Activated CD8-positive, alpha-beta memory T cell treated with anti-CD3 and anti-CD28 coated beads, Interleukin-2, amount 10 ng/mL, durations not matched to agents 7 days and 5 days (primary cell): ENCODE measurements at places on chromosomes 13 and 19. TPM values are rescaled to one million over a fixed set of nuclear protein-coding genes. Genes with fewer than 3 reads are reported as not detected.

DNA sequence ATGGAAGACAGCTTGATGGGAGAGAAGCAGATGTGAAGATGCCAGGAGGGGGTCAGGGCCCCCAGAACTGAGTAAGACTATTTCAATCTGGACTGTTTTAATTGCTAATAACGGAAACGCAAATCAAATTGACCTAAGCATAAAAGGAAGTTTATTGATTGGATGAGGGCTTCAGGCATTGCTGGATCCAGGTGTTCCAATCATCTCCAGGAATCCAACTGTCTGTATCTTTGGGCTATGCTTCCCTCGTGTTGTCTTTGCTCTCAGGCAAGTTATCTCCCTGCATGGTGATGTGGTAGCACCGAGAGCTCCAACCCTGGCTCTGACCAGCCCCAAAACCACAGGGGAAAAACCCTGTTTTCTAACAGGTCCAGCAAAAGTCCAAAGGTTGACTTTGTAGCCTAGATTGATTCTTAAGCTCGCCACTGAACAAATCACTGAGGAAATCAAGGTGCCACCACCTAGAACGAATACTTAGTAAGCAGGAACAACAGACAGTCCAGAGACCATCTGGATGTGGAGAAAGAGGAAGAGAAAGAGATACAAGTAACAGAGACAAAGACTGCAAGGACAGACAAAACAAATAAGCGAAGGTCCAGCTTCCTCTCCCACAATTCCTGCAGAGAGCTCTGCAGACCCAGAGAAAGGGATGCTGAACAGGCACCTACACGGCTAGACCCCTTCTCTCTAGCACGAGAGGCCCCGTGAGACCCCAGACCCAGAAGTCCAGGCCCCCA, 1.2 kb upstream of the C19orf81 start:
- no peak for DNase-seq

DNA sequence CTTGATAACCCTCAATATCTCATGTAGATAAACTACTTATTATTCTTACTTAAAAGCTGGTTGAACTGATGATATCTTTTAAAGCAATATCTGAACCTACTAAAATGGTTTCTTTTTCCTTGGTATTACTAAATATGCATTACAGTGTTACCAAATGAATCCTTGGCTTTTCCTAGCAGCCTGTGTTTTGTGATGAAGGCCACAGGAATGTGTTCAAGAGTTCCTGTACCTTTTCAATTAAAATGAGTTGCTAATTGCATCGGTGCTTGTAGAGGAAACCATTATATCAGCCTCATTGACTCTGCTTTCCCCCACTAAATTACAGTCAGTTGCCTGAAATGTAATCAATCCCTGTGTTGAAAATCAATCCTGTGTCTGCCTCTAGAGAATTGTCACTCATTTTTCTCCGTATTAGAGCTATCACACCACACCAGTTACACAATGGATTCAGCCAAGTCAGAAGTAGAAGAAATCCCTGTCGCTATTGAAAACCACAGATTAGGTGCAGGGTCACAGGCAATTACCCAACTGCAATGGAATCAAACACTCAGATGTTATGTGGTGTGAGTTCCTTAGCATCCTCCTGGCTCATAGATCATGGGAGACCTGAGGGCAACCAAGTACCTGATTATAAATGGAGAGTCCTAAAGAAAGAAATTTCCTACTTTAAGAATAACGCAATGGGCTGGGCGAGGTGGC, 13.3 kb downstream of the FAM216B start:
- no peak for DNase-seq

DNA sequence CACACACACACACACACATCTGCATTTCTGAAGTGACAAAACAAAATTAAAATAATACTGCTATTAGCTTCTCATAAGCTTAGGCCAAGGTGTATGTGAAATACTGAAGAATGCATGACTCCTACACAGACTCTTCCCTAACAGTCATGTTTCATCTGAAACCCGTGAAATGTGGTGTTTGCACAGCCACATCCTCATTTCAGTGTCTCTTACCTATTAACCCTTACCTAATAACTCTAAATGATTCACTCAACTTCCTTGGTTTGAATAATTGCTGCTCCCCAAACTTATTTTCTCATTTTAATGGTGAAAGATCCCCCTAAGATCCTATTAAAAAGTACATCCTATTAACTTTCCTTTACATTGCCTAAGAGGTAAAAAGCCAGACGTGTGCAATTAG, 117.6 kb downstream of the MIPEP start:
- no peak for DNase-seq

Gene SBSN
- not detected for total RNA-seq

Gene ZNF576
- total RNA-seq: 21.3 TPM

Gene RINL
- total RNA-seq: 81.0 TPM
